Activated B cell treated with CpG ODN at 0.5 μM for 24 hours (primary cell): ENCODE measurements at places on chromosomes 16 and 17. TPM values are rescaled to one million over a fixed set of nuclear protein-coding genes. Genes with fewer than 3 reads are reported as not detected.

GRCh38 chr16:23855010-23855409, 19.2 kb downstream of the PRKCB start:
- no peaks in the 10 kb centered on the region for H3K27me3 ChIP-seq
- no peak for DNase-seq
- H3K4me3 ChIP-seq, result no peak overlapping the region
- peaks cover 34% of the 10 kb centered on the region for H3K36me3 ChIP-seq
- peaks cover 98% of the 10 kb centered on the region for H3K4me1 ChIP-seq

Gene PYY
- not detected in 2 replicates for total RNA-seq

Gene KRTAP1-5
- not detected in 2 replicates for total RNA-seq

DNA sequence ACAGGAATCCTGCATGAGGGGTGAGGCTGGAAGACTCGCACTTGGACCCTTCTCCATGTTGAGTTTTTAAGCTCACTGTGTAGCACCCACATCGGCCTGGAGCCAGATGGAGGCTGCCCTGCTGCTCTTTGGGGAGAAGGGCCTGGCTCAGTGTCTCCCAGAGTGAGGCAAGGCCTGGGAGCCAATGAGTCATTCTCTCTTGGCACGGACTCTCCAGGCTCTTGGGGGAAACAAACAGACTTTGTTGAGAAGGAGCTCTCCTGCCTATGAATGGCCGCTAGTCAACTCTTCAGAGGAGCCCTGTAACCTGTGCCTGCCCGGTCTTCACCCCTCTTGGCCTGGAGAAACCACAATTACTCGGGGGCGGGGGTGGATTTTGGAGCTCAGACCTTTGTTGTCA, 50.8 kb upstream of the MAF start:
- no peak overlapping the region for H3K4me3 ChIP-seq
- no peak for DNase-seq
- H3K27me3 ChIP-seq, result no peaks in the 10 kb centered on the region
- H3K4me1 ChIP-seq, result no peaks in the 10 kb centered on the region

- H3K27ac ChIP-seq, result no peak overlapping the region
- peaks cover 33% of the 10 kb centered on the region for H3K4me1 ChIP-seq
- peaks cover 78% of the 10 kb centered on the region for H3K36me3 ChIP-seq
- no peaks in the 10 kb centered on the region for H3K27me3 ChIP-seq
- no peak for DNase-seq
- no peak overlapping the region for H3K4me3 ChIP-seq
Measured at GRCh38 chr17:43216369-43216761, 4.7 kb downstream of the TMEM106A start.

Gene ADAD2
- not detected in 2 replicates for total RNA-seq

Gene RAD51D
- 17.0 and 22.9 TPM in 2 replicates for total RNA-seq

Gene GINS2
- 6.0 and 6.8 TPM in 2 replicates for total RNA-seq

Gene HP
- not detected in 2 replicates for total RNA-seq

DNA sequence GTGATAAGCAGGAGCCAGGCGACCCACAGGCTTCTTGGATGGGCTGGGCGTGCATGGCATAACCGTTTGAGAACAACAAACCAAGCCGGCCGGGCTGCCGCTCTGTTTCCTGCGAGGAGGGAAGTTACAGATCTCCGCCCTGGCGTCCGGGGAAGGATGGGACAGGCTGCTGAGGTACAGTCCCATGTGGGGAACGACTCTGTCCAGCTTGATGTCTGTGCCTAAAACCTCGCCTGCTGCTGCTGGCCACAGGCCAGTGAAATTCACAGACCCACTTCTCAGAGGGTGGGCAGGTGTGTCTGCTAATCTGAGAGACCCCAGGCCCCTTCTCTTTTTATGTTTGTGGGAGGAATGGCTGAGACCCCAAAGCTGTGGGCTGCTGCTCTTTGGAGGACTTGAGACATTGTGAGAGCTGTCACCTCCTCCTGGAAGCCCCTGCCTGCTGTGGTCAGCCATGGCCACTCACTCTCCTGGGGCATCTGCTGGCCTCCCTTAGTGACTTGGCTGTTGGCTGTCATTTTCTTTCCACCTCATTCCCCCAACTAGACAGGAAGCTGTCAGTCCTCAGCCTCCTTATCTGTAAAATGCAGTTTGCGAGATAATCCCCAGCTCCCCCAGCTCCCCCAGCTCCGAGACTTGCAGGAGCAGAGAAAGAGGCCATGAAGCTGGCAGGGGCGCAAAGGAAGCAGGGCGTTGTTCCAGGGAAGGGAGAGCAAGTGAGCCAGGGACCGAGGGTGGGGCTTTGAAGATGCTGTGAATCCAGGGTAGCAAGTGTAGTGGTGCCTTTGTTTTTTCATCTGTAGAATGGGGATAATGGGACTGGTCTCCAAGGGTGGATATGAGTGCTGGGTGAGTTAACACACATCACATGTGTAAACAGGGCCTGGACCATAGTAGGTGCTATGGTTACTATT, 51.0 kb downstream of the CMIP start:
- H3K36me3 ChIP-seq, result peaks cover 13% of the 10 kb centered on the region
- peaks cover 79% of the 10 kb centered on the region for H3K4me1 ChIP-seq
- no peaks in the 10 kb centered on the region for H3K27me3 ChIP-seq
- no peak overlapping the region for H3K4me3 ChIP-seq
- no peak overlapping the region for H3K27ac ChIP-seq
- DNase-seq, result no peak

GRCh38 chr16:25108054-25108453, 3.5 kb upstream of the LCMT1 start:
- peaks cover 38% of the 10 kb centered on the region for H3K4me1 ChIP-seq
- H3K27me3 ChIP-seq, result no peaks in the 10 kb centered on the region
- peak overlapping the region; percentile 96 for H3K4me3 ChIP-seq
- no peak for DNase-seq
- H3K36me3 ChIP-seq, result peaks cover 11% of the 10 kb centered on the region

- H3K4me3 ChIP-seq, result no peak overlapping the region
- DNase-seq, result no peak
- no peaks in the 10 kb centered on the region for H3K27me3 ChIP-seq
- peaks cover 7% of the 10 kb centered on the region for H3K4me1 ChIP-seq
Measured at GRCh38 chr16:14486520-14487303, 143.3 kb downstream of the PARN start.

Gene HLF
- 0.10 and 0.69 TPM in 2 replicates for total RNA-seq

Gene TPSB2
- not detected in 2 replicates for total RNA-seq

Gene HSDL1
- 13.1 and 15.3 TPM in 2 replicates for total RNA-seq

Gene KCNJ2
- total RNA-seq, result 0.04 TPM in 1 of 2 replicates, not detected in the other

DNA sequence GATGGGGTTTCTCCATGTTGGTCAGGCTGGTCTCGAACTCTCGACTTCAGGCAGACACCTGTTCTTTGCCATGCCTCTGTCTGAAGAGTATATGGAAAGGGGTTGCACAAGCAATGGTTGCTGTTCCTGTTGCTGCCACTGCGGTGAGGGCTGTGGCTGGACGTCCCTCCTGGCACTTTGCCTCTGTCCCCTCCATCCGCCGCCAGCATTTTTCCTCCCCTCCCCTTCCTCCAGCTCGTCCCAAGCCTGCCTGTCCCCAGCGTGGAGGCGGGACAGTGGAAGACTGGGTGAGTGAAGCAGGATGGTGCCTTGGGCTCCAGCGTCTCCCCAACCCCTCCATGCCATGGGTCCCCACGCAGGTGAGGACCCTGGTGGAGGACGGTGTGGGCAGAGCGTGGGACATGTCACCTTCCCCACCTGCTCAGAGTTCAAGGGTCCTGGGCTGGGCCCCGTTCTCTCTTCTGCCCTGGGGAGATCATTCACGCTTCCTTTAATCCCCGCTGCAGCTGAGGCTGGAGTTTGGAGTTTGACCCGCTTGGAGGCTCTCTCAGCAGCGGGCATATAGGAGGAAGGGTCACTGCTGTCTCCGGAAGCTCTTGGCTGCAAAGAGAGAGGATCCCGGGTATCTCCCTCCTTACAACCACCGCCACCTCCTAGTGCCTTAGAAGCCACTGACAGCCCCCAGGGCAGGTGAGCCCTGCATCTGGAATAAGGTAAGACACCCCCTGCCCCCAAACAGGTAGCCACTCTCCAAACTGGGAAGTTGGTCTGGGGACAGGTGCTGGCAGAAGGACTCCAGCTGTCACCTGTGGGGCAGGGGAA, at the start of gene SLC5A11:
TSS of gene SLC5A11 (plus strand) at position 238 of the 822 bp plus-strand sequence. CDS start 12,681 bp downstream, outside the sequence.
- H3K27ac ChIP-seq, result no peak within 1 kb of the TSS
- H3K36me3 ChIP-seq, result no peaks in the 10 kb centered on the region
- no peaks in the 10 kb centered on the region for H3K4me1 ChIP-seq
- no peaks in the 10 kb centered on the region for H3K27me3 ChIP-seq
- no peak within 1 kb of the TSS for H3K4me3 ChIP-seq

DNA sequence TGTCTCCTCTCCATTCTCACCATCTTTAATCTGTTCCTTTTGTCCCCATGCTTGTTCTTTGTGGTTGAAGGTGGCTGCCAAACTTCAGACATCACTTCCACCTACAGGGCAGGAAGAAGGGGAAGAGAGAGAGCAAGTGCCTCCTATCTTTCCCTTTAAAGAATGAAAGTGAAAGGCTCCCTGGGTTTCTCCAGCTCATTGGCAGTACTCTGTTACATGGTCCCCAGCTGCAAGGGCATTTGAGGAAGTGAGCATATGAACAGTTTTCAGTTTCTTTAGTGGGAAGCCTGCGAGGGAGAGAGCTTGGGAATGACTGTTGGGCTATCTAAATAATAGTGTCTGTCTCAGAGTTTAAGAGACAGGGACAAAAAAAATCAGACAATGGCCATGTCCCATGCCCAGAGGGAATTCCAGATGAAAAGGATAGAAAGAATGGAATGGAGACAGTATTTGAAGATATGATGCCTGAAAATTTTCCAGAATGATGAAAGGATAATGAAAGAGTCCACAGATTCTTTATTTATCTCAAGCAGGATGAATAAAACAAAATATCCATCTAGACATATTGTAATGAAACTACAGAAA, 159.9 kb downstream of the LGALS9B start:
- H3K4me1 ChIP-seq, result no peaks in the 10 kb centered on the region
- peaks cover 11% of the 10 kb centered on the region for H3K36me3 ChIP-seq
- H3K27me3 ChIP-seq, result no peaks in the 10 kb centered on the region
- no peak for DNase-seq

Gene GDPD3
- total RNA-seq, result 4.9 and 6.1 TPM in 2 replicates

Gene GRB7
- total RNA-seq, result 0.44 TPM in 1 of 2 replicates, not detected in the other

GRCh38 chr17:63095459-63095858, 129.4 kb downstream of the TANC2 start:
- no peak overlapping the region for H3K27ac ChIP-seq
- no peaks in the 10 kb centered on the region for H3K27me3 ChIP-seq
- DNase-seq, result no peak
- peaks cover 16% of the 10 kb centered on the region for H3K4me1 ChIP-seq
- no peaks in the 10 kb centered on the region for H3K36me3 ChIP-seq
- no peak overlapping the region for H3K4me3 ChIP-seq

- H3K4me1 ChIP-seq, result peaks cover 60% of the 10 kb centered on the region
- H3K4me3 ChIP-seq, result peak overlapping the region; percentile 74
- no peaks in the 10 kb centered on the region for H3K36me3 ChIP-seq
- H3K27ac ChIP-seq, result no peak overlapping the region
- no peaks in the 10 kb centered on the region for H3K27me3 ChIP-seq
- no peak for DNase-seq
Measured at GRCh38 chr17:40515011-40515410, 13.6 kb upstream of the TNS4 start.

Gene CA4
- total RNA-seq, result not detected in 2 replicates

Gene KCNG4
- not detected in 2 replicates for total RNA-seq

DNA sequence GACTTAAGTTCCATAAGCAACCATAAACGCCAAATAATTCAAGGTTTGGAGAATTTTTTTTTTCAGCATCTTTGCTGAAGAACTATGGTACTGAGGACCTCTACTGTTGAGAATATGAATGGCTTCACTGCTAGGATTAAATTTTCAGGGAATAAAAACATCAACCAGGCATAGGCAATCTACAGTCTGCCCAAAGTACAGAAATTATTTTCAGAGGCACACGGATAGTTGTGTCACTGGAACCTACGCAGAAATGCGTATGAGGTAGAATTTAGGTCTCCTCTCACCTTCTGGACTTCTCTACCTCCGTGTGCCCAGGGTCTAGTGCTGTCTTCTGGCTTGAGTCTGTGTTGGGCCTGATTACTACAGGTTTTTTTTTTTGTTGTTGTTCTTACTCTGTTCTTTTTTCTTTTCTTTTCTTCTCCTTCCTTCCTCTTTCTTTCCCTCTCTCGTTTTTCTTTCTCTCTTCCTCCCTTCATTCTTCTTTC, 39.7 kb downstream of the NACA2 start:
- DNase-seq, result no peak
- H3K27ac ChIP-seq, result no peak overlapping the region
- H3K4me1 ChIP-seq, result no peaks in the 10 kb centered on the region
- H3K4me3 ChIP-seq, result no peak overlapping the region
- peaks cover 24% of the 10 kb centered on the region for H3K27me3 ChIP-seq

Gene TP53TG3C
- total RNA-seq, result not detected in 2 replicates

DNA sequence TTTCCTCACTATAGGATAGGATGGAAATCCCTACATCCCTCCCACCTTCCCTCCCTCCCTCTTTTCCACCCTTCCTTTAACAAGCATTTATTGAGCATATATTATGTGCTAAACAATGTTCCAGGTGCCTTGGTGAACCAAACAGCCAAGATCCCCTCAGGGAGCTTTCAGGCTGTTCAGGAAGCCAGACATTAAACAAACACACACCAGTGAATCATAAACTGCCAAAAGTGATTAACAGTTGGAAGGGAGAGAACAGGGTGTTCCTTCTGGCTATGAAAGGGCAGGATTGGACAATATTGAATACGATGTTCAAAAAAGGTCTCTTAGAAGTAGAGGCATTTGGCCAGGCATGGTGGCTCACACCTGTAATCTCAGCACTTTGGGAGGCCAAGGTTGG, 22.8 kb upstream of the CNEP1R1 start:
- no peaks in the 10 kb centered on the region for H3K36me3 ChIP-seq
- no peaks in the 10 kb centered on the region for H3K4me1 ChIP-seq
- peaks cover 11% of the 10 kb centered on the region for H3K27me3 ChIP-seq

DNA sequence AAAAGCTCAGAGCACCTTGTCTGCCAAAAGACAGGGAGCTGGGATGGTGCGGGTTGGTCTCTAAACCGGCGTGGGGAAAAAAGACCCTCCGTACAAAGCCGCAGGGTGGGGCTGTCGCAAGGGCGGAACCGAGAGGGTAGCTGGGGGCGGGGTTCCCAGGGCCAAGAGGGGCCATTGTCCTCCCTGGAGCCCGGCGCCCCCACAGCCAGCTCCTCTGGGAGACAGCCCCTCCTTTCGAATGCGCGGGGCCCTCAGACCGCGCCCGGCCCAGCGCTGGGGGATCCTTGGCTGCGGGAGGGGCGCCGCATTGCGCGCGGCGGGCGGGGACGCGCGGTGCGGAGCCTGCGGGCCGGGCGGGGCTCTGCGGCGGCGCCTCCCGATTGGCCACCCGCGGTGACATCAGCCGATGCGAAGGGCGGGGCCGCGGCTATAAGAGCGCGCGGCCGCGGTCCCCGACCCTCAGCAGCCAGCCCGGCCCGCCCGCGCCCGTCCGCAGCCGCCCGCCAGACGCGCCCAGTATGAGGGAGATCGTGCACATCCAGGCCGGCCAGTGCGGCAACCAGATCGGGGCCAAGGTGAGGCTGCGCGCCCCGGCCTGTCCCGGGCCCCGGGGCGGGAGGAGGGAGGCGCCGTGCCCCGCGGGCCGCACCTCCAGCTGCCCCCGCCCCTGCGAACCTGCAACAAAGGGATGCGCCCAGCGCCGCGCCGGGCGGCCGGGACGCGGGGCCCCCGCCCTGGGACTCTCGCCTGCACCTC, at the start of gene TUBB3:
TSS of gene TUBB3 (plus strand) at position 459 of the 756 bp plus-strand sequence. CDS start at position 519, 60 bp downstream.
- peaks cover 23% of the 10 kb centered on the region for H3K27me3 ChIP-seq
- no peak within 1 kb of the TSS for H3K27ac ChIP-seq
- peaks cover 36% of the 10 kb centered on the region for H3K4me1 ChIP-seq
- H3K36me3 ChIP-seq, result no peaks in the 10 kb centered on the region

GRCh38 chr16:14193316-14193871, 122.3 kb downstream of the MRTFB start:
- H3K36me3 ChIP-seq, result no peaks in the 10 kb centered on the region
- no peaks in the 10 kb centered on the region for H3K27me3 ChIP-seq
